Karpas-422 (cell line): ENCODE measurements at places on chromosomes 12 and 14.

- DNase-seq: no peak
Observed at GRCh38 chr12:95648990-95649791, 97.9 kb upstream of the USP44 start.

GRCh38 chr12:131367983-131368667 is 342.8 kb upstream of the SFSWAP start:
- DNase-seq: no peak

DNA sequence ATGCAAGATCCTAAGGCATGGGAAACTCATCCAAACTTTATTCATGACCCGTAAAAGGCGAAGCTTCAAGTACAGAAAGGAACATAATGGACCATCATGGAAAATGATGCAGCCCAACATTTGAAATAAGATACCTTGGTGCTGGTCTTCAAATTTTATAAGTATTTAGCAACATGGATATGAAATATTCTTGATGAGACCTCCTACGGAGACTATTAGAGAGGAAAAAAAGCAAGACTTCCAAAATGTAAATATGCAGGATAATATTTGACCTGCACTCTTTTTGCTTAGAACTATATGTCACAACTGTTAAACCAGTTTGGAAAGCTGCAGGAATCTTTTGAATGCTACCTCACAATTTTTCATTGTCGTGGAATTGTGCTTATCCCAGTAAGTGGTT is 168.8 kb upstream of the ARID2 start:
- no peak for DNase-seq

DNA sequence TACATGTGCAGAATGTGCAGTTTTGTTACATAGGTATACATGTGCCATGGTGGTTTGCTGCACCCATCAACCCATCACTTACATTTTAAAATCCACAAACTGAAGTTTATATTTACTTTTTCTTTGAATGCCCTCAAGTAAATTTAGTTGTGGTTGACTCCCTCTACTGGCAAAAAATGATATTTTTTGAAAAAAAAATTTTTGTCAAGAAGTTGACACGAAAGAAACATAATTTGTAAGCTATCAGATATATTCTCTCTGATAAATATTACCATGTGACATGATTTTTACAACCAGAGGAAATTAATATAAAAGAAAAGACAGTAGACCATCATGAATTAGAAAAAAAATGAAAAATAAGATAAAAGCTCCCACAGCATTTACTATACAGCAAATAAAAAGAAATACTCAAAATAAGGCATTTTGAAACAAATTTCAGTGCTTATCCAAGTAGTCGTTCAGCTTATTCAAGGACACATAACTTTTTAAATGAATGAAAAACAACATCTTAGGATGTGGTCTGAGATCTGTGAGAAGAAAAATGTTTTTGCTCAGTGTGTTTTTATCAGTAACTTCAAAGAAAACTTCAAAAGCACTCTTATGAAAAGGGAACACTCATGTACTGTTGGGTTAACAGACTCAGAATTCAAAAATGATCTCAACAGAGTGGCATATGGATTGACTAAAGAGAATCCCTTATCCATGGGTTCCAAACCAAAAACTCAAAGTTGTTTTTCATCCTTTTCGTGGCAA is 30.0 kb upstream of the GRIP1 start:
- peak; percentile 72 for DNase-seq

- DNase-seq: no peak
Observed at GRCh38 chr14:66619952-66620351, 112.0 kb downstream of the GPHN start.

DNA sequence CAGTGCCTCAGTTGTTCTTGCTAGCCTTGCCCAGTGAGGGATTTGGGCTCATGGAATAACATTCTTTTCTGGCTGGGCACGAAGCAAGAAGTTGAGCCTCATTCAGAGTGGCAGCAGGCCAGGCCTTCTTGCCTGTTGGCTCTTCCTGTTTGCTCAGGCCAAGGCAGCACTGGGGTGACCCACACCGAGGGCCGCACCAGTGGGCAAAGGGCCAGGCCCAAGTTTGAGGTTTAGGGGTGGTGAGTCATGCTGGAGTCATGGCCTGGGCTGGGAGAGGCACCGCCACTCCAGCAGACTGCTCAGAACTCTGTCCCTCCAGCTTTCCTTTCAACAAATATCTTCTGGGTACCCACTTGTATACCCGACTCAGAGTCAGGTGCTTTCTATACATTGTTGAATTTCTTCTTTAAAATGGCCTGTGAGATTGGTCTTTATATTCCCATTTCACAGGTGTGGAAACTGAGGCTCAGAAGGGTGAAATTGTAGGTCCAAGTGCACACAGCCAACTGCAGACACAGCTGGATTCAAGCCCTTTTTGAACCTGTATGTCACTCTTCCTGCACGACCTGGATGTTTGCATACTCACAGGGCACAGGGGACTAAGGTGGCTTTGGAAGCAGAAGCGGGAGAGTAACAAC is 279.4 kb downstream of the FOXN3 start:
- no peak for DNase-seq

DNA sequence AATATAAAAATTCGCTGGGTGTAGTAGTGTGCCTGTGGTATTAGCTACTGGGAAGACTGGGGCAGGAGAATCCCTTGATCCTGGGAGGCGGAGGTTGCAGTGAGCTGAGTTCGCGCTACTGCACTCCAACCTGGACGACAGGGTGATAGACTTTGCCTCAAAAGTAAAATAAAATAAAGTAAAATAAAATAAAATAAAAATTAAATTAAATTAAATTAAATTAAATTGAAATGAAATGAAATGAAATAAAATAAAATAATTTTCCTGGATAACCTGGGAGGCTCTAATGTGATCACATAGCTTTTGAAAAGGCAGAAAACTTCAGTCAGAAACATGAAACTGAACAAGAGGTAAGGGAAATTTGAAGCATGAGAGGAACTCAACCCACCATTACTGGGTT is 818.4 kb upstream of the ATXN7L3B start:
- DNase-seq: no peak

GRCh38 chr14:100296106-100296651 is 10.1 kb downstream of the SLC25A29 start:
- DNase-seq: no peak

- DNase-seq: peak; percentile 53
Observed at GRCh38 chr12:132423251-132423819, 66.6 kb upstream of the FBRSL1 start.

DNA sequence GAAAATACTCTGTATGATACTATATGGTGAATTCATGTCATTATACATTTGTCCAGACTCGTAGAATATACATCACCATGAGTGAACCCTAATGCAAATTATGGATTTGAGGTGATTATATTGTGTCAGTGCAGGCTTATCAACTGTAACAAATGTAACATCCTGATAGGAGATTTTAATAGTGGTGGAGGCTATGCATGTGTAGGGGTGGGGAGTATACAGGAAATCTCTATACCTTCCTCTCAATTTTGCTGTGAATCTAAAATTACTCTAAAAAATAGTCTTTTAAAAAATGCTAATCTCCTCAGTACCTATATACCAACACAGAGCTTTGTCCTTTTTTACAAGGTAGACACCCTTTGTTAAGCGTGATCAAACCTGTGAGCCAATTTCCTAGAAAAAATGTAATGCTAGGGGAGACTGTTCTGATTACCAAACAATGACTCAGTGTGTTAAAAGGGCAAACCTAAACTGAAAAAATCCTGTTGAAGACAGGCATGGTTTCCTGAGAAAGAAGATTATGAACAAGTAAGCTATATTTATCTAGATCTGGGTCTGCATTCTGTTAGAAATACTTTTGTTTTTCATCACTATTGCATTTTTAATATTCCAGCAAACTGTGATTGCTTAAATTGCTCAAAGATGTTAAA is 170.9 kb downstream of the DUSP6 start:
- no peak for DNase-seq

DNA sequence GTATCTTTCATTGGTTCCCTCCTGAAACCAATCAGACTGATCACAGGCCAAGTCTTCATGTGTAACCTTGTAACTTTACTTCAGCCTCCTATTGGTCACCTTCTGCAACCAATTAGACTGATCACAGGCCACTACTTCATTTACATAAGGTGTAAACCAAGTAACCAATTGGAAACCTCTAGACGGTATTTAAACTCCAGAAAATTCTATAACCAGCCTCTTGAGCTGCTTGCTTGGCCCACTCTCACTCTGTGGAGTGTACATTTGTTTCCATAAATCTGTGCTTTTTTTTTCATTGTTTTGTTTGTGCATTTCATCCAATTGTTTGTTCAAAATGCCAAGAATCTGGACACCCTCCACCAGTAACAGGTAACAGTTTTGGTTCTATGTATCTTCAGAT is 47.5 kb downstream of the EIF2S3B start:
- no peak for DNase-seq

DNA sequence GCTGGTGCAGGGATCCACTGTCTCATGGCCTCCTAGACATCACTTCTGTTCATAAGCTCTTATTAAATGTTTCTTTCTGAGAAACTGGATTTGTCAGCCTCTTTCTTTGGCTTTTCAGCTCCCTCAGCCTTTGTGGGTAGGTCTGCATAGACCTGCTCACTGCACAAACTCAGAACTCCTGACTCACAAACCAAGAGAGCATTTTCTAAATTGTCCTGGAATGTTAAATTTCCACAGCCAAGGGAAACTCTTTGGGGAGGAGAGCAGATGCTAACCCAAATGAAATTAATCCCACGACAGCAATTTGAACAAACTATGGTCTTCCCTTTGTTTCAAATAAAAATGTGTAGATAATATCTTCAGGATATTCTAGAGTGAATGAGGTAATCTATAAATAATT is 19.5 kb upstream of the CERS5 start:
- no peak for DNase-seq

DNA sequence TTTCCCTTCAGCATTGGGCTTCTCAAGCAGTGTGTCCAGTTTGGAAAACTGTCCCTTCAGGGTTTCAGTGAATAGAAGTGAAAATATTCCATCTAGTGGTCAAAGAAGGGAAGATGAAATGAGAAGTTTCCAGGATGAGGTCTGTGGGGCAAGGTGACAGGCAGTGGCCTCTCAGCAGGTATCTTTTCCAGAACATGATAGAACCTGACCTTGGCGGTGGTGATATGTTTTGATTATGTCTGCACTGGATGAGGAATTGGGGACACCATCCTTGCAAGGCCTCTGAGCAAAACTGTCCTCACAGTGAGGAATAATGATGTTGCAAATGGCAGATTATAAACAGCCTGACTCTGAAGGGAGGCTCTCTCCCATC is 4.7 kb downstream of the GPX2 start:
- DNase-seq: no peak

GRCh38 chr14:100140452-100141078 is 18.9 kb downstream of the DEGS2 start:
- DNase-seq: no peak

- no peak for DNase-seq
Observed at GRCh38 chr12:110561471-110562201, 21.5 kb downstream of the PPTC7 start.

DNA sequence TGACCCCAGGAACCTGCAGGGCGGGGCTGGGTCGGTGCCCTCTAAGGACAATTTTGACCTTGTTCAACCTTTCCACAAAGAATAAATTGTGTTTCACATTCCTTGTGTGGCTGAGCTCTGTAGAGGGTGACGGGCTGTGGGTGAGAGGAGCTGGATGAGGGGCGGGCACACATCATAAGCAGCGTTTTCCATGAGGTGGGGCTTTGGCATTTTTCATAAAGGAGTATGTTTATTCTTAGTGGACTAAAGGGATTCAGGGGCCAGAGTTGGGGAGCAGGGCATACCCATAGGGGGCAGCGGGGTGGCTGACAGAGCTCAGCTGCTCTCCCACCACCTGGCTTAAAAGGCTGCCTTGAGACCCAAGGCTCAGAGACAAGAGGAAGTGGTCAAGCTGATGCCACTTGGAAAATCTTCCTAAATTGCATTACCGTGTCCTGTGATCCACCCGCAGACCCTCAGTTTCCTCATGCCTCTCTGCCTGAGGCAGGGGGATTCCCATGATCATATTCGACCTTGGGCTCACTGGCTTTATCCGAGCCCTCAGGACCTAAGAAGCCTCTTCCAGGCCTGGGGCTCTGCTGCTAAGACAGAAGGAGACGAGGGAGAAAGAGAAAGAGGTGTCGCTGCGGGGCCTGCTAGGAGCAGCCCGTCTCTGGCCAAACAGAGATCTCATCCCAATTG is 11.4 kb downstream of the MMP14 start:
- no peak for DNase-seq

DNA sequence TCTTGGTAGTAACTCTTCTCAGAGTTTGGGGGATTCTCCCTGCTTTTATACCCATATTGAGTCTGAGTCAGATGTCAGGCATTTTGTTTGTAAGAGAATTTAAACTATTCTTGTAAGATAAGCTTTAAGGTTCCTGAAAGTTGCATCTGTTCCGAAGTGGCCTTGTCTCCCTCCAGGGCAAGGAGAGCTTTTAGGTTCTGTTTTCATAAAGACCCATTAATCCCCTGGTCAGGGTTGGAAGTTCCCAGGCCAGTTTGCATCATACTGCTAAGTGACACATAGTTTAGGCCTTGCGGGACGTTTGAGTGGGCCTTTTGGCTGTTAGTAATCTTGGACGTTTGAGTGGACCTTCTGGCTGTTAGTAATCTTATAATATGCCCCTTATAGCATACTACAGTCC is 396.7 kb downstream of the NPAS3 start:
- DNase-seq: no peak

DNA sequence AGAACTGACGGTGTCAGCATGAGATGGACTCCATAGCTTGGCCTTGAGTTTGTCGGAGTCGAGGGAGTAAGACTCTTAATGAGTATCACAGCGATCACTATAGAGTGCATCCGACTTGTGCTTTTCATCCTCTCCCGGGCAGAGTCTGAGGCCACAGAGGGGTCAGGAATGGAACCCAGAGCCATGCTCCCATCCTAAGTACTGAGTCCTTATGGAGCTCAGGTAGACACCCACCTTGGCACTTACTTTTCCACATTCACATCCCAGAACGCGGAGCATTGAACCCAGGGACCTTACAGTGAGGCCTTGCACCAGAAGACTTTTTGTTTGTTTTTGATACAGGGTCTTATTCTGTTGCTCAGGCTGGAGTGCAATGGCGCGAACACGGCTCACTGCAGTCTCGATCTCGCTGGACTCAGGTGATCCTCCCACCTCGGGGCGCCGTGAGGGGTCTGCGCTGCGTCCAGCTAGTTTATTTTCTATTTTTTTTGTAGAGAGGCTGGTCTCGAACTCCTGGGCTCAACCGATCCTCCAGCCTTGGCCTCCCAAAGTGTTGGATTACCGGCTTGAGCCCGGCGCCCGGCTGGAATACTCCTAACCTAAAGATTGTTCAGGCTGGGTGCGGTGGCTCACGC is 719 bp upstream of the SRSF9 start:
- DNase-seq: no peak

- DNase-seq: no peak
Observed at GRCh38 chr12:132772606-132773005, 11.0 kb upstream of the ANKLE2 start.
